CD8-positive, alpha-beta T cell (primary cell): ENCODE measurements at places on chromosomes 3 and 15.

DNA sequence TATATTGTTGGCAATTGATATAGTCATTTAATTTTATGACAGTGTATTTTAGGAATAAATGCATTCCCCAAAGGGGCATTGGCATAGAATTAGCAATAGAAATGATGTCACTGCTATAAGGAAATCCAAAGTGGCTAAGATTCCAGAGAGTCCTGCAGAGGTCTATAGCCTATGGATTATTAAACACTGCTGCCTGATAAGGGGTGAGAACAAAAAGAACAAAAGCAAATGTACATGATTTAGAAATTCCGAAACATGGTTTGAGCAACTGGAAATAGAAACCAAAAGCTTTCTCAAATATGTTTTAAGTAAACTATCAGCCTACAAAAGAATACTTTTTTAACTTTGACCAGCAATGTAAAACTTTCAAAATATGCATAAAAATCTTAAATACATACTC lies 280.1 kb upstream of the RASGRP1 start:
- no peak for DNase-seq

- no peak for DNase-seq
Measured at GRCh38 chr3:64049136-64049535, 25.8 kb upstream of the PSMD6 start.

DNA sequence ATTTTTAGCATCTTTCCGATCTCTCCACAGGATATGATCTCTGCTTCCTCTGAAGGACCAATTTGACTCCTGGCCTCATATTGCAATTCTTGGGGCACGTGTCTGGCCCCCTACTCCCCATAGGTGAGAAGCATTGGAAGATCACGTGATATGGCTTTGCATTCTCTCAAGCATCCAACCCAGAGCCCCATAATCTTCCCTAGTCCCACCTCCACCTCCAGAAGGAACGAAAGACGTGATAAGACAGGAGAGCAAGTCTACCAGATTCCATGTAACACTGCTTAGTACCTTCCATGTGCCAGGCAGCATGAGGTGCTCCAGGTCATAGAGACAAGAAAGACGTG lies 176.3 kb downstream of the MEGF11 start:
- no peak for DNase-seq

GRCh38 chr3:31790193-31791089 lies 190.6 kb downstream of the OSBPL10 start:
- DNase-seq, result no peak

DNA sequence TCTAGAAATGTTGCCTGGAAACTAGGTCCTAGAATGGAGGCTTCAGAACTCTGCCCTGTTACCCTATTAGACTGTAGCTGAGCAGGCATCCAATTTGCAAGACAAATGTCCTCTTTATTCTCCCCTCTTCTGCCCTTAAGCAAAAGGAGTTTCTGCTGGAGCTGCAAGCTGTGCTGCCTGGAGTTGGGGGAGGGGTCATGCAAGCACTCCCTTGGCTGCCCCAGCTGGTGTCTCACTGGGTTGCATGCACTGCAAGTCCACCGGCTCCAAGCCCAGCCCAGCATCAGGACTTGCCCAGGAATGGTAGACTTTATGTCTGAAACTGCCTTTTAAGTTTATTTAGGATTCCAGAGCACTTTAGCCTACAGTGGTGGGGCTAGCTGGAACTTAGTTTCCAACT lies 15.7 kb upstream of the RBP2 start:
- DNase-seq, result no peak

DNA sequence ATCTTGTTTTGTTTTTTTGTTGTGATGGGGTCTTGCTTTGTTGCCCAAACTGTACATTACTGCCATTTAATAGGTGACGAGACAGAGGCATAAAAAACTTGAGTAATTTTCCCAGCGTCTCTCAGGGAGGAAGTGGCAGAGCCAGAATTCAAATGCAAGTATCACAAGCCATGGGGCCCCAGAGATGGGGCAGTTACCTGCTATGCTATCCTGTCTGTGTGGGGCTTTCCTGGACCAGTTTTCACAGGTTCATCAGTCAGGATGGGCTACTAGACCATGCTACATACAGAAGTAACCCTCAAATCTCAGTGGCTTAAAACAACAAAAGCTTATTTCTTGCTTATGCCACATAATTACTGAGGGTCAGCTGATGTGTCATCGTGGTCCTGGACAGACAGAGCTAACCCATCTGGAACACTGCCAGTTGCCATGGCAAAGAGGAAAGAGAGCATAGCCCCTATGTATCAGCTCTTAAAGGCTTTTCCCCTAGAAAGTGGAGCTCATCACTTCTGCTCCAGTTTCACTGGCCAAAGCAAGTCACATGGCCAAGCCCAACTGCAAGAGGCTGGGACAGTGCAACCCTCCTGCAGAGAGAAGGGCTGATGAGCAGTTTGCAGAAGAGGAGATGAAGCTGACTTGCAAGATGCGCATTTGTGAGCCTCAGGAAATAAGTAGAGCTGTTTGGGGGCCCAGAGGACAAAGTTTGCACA lies 31.7 kb upstream of the SYNM start:
- no peak for DNase-seq

DNA sequence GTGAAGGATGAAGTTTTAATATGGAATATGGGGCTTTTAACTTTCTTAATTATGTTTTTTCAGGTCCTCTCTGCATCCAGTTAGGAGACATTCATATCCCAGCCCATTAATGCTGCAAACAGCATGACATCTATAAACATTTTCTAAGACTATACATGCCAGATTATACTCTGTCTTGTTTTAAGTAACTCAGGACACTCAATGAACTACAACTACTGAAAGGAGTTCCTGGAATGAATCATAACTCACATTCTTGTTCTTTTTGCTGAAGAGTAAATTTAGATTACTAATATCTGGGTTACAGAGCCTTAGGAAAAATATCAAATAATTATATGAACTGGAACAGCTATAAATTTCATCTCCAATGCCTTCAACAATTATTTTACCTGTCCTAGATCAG lies 167.4 kb downstream of the STAG1 start:
- no peak for DNase-seq

DNA sequence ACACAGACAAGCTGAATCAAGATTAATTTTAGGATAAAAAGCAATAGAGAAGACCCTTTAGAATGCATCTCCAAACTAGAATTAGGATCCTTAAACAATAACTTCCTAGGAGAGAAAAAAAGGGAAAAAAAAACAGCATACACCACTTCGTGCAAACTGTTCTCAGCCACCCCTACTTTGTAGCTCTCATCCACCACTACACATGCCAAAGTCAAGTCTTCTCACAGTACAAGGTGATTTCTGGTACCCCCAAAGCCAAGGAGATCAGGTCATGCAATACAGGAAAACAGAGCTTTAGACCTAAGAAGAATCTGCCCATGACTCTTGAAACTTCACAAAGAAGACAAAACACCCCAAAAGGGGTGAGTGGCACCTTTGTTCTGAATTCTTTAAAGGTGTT lies 166.9 kb downstream of the SUCNR1 start:
- DNase-seq, result no peak

- DNase-seq, result no peak
Measured at GRCh38 chr3:158573714-158574113, 2.7 kb downstream of the MLF1 start.

- DNase-seq, result no peak
Measured at GRCh38 chr3:195214381-195214780, 56.6 kb downstream of the XXYLT1 start.

DNA sequence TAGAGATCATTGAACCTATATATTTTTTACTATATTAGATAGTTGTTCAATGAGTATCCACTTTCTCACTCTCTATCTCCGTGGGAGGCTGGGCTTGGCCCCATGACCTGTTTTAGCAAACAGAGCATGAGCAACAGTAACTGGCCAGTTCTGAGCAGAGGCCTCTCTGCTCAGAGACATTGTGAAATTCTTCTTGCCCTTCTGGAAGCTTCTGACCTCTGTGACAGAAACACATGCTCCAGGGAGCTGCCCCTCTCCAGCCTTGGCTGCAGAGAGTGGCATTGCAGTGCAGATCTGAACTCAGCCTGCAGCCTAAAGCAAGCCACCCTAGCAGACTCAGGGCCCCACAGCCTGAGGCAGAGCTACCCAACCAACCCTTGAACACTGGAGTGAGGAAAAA lies 20.5 kb downstream of the FAM240A start:
- no peak for DNase-seq

- no peak for DNase-seq
Measured at GRCh38 chr15:78325092-78325843, 14.9 kb upstream of the CRABP1 start.

GRCh38 chr3:186414735-186415419 lies 52.8 kb upstream of the DGKG start:
- no peak for DNase-seq

DNA sequence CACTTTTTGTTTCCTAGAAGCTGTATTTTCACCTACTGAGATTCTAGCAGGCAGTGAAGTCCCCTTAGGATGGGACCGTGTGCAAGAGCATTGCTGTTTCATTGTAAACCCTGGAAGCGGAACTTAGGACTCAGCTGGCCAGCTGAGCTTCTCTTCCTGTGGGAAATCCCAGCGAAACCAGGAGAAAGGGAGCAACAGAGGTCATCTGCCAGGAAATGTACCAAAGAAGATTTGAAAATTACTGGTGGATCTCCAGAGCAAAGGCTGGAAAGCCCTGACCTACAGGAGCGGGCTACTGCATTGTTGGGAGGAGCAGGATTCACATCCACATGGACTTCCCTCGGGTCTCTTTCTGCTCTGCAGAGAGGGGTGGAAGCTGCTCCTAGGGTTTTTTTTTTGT lies 7.6 kb upstream of the ADPRH start:
- no peak for DNase-seq

GRCh38 chr15:38748710-38749109 lies 184.1 kb upstream of the RASGRP1 start:
- no peak for DNase-seq

- no peak for DNase-seq
Measured at GRCh38 chr3:107106316-107106715, 270.9 kb upstream of the CCDC54 start.

GRCh38 chr3:51471775-51472652 lies 27.8 kb downstream of the DCAF1 start:
- DNase-seq, result no peak

- DNase-seq, result no peak
Measured at GRCh38 chr3:160781402-160781801, 25.4 kb downstream of the PPM1L start.

DNA sequence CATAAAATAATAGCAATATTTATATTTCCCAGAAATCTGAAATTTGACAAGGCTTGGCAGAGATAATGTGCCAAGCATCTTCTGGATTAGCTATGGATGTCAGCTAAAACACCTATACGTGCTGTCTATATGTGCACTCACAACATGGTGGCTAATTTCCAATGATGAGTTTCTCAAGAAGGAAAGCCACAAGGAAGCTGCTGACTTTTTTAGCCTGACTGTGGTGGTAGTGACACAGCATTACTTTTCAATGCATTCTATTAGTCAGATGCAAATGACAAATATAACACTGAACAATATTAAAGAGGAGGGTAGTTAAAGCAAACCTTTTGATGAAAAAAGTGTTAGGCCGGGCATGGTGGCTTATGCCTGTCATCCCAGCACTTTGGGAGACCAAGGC lies 101.7 kb upstream of the CCDC54 start:
- DNase-seq, result no peak

DNA sequence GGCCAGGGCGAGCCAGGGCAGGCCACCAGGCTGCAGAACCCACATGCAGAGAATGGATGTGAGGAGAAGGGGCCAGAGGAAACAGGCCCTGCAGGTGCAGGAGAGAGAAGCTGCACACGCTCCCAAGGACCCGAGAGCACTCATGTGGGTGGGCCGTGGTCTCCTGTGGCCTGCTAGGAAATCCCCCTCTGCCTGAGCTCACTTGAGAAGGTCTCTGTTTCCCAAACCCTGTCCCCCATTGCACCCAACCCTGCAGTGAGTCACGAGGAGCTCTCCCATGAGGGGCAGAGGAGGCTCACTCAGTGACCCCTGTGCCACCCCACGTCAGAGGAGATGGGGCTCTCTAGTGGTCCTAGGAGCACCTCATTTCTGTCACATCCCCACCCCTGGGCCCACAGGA lies 111.1 kb downstream of the KLF13 start:
- DNase-seq, result peak; percentile 40

DNA sequence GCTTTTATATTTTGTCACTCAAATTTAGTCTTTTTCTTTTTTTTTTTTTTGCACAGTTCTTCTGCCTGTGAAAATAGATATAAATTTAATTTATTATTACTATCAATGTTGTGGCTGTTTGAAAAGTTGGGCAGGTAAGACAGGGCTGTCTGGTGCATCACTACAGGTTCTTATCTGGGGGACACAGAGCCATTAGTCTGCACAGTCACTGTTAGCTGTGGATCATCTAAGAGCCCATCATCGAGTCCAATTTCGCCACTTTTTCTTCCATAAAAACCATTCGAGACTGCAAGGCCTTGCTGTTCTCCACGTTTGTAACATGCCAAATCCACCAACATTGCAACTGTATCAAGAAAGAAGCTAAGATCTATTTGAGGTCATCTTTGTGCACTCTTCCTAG lies 325.6 kb upstream of the UMPS start:
- DNase-seq, result no peak

- no peak for DNase-seq
Measured at GRCh38 chr15:68812597-68813431, 7.9 kb downstream of the ANP32A start.

GRCh38 chr3:121481106-121481880 lies 64.5 kb downstream of the POLQ start:
- no peak for DNase-seq

DNA sequence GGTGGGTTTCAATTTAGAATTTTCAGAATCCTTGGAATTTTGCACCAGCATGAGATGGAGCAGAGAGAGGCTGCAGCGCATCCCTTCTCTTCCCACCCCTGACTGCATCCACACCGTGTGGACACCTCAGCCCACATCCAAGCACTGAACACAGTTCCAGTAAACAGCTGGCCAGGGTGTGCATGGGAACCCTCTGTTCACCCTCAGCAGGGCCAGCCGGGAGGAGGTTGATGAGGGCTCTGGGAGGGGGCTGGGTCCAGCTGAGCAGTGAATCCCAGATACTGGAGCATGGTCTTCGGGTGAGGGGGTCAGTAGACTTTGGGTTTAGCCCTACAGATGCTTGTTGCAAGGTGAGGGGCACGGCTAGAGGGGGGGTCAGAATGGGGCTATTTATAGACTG lies 85.8 kb downstream of the RPLP1 start:
- DNase-seq, result no peak

DNA sequence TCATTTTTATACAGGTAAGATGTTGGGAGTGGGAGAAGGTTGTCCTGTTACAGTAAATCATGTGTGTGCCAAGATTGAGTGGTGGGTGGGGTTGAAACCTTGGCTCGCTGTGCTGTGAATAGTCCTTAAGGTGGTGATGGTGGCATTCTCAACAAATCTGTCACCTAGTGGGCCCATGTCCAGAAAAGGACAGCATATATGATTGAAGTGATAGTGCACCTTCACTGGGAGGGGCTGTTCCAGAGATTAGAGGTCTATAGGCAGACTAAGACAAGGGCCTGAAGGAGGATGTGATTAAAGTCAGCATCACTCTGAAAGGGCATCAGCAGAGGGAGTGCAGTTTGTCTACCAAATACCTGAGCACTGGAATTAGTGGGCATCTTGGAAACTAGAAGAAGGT lies 374.2 kb upstream of the C2CD4B start:
- no peak for DNase-seq

DNA sequence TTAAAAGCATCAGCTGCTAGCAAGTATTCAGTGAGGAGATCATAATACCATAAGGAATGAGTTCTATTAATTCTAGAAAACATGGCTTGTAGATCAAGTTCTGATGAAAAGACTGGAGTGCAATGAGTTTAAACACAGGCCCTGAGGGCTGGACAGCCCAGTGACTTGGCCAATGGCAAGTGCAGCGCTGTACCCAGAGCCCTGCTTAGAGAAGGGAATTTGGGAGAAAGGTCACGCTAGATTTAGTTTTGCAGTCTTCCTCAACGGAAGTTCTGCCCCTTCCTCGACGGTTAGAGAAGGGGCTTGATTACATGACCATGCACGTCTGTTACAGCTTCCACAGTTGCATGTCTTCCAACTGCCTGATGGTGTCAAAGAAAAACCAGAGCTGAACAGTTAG lies 4.0 kb downstream of the TMEM212 start:
- no peak for DNase-seq
